ENCODE measurements at places on chromosomes 7 and 10. TPM values are rescaled to one million over a fixed set of nuclear protein-coding genes. Genes with fewer than 3 reads are reported as not detected.

- DNase-seq = no peak
These were observed 151.3 kb upstream of the SP4 start for GRCh38 chr7:21276471-21277035.

DNA sequence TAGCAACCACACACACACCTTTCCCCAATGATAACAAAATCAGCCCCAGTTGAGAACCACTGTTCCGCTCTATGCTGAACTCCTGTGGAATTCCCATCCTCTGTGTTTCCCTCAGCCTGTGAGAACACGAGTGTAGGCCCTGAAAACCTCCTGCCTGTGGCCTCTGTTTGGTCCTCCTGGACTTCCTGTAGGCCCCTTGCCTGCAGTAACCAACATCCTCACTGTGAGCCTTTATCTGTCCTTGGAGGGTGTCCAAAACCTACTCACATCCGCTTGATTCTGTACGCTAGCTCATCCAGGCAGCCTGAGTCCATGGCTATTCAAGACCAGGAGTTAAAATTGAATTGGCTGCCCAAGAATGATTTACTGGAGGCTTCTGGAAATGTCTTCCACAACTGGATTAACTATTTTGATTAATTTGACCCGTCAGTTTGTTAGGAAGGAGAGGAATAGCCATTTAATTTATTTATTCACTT is 149.8 kb downstream of the AKR1D1 start:
- DNase-seq = no peak

GRCh38 chr10:114479836-114480235 is 75.5 kb upstream of the AFAP1L2 start:
- no peak for DNase-seq

GRCh38 chr7:127034186-127034806 is 218.4 kb downstream of the GRM8 start:
- DNase-seq = no peak

- DNase-seq = no peak
These were observed 12.3 kb downstream of the HYCC1 start for GRCh38 chr7:23001610-23002009.

GRCh38 chr10:132302421-132303310 is 5.1 kb downstream of the STK32C start:
- peak; percentile 10 for DNase-seq

The WDFY4 gene
- polyA plus RNA-seq = 0.34 TPM

- DNase-seq = no peak
These were observed 129.5 kb downstream of the PLXNA4 start for GRCh38 chr7:132446666-132447278.

DNA sequence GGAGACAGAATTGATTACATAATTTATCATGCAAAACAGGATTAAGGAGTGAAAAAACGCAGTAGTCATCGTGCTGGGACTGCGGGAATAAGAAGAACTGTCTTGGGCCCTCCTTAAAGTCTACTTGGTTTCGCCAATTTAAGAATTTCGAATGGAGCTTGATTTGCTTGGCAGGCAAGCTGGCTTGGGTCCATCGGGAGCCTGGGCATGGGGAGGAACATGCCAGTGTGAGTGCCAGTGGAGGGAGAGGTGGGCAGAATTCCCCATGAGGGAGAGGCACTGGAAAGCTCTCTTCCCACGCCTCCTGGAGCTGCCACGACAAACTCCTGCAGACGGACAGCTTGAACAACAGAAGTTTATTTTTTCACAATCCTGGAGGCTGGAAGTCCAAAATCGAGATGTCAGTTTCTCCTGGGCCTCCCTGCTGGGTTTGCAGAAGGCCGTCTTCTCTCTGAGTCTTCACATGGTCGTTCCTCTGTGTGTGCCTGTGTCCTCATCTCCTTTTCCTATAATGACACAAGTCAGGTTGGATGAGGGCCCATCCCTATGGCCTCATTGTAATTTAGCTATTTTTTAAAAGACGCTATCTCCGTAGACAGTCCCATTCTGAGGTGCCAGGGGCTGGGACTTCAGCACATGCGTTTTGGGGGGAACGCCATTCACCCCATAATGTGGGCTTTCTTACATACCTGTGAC is 528.7 kb upstream of the DPP6 start:
- DNase-seq = no peak

- no peak for DNase-seq
These were observed 5.2 kb downstream of the LAT2 start for GRCh38 chr7:74214816-74215630.

The NANOS1 gene
- 2.2 TPM for polyA plus RNA-seq

DNA sequence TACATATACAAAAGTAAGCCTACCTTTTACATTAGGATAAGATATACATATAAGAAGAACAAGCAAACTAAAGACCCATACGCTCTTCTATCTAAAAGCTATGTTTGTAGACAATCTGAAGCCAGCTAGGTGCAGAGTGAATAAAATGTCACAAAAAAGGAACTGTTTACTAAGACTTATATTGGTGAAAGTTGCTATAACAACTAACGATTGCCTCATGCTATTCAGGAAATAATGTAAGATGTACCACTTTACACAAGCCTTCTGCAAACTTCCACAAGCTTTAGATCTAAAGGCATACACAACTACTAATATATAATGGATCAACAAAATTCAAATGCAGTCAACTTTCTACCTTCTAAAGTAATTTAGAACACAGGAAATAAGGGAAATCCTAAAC is 175.1 kb downstream of the SRPK2 start:
- no peak for DNase-seq

GRCh38 chr7:151438864-151439601 is 908 bp downstream of the CRYGN start:
- DNase-seq = no peak

GRCh38 chr7:84372712-84373111 is 178.1 kb upstream of the SEMA3A start:
- no peak for DNase-seq

The PNLIP gene
- polyA plus RNA-seq = 4,189 TPM

DNA sequence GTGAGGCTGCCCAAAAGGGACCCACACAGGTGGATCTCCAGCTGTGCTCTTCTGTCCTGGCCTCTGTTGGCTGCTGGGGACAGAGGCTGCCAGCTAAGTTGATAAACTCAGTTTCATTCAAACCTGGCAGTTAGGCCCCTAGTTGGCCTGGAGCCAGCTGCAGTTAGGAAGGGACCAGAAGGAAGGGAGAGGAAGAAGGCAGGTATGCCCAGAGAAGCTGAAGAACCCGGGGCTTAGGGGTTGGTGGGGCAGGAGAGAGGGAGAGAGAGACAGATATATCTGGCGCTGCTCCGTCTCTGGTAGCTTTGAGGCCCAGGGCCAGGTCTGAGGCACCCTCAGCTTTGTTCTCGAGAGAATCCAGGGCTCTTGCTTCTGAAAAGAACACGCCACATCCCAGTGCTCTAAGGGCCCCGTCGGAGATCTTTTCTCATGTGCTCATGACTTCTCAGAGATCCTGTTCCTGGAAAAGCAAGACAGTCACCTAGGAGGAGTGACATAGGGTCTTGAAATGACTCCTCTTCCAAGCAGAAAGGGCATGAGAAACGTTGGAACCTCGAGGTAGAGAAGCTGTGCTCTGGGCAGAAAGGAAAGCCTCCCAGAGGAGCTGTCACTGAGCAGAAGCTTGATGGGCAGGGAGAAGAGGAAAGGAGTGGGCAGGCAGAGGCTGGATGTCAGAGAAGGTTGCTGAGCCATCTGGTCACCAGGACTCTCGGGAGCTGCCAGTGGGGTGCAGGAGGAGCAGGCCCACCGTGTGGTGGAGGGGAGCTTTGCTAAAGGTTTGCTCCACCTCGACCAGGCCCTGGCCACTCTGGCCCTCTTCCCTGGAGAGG is 153.6 kb downstream of the ARHGAP21 start:
- DNase-seq = no peak

GRCh38 chr7:105336009-105336408 is 52.7 kb downstream of the SRPK2 start:
- no peak for DNase-seq

The ADCY1 gene
- polyA plus RNA-seq = 4.3 TPM

The GPR15LG gene
- 0.23 TPM for polyA plus RNA-seq

GRCh38 chr10:29203432-29203831 is 85.4 kb upstream of the LYZL1 start:
- no peak for DNase-seq

- no peak for DNase-seq
These were observed 357.2 kb downstream of the LRMDA start for GRCh38 chr10:75788394-75789205.

- DNase-seq = no peak
These were observed 577.8 kb downstream of the ETV1 start for GRCh38 chr7:13411636-13412035.

DNA sequence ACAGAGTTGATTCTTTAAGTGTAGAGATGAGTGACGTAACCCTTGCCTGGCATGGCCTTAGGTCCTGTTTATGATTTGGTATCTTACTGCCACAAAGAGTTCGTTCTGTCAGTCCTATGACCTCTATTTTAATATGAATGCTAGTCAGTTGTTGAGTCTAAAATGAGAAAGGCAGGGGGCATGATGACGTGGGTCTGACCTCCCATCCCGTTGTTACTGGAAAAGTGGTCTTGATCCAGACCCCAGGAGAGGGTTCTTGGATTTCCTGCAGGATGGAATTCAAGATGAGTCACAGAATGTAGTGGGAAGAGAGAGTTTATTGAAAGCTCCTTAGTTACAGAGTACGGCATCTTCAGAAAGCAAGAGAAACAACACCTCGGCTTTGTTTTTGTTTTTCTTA is 317.0 kb upstream of the COBL start:
- no peak for DNase-seq

DNA sequence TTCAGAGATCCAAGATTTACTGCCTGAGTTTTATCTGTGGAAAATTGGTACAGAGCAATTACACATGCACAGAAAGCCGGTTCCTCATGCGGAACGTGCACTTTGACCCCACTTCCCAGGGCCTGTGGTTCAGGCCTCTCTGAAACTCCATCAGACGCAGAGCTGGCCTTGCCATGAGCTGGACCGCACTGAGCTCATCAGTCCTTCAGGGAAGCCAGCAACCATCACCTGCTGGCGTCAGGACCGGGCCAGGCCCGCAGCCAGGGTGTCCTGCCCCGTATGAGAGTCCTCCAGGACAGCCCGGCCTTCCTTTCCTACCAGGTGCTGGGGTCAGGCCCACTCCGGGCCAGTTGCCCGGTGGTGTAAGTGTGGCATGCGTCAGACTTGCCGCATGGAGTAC is 446.5 kb upstream of the FOXK1 start:
- DNase-seq = no peak

The FAM25C gene
- polyA plus RNA-seq = not detected

- DNase-seq = no peak
These were observed 7.0 kb upstream of the RPEL1 start for GRCh38 chr10:103238506-103239252.

DNA sequence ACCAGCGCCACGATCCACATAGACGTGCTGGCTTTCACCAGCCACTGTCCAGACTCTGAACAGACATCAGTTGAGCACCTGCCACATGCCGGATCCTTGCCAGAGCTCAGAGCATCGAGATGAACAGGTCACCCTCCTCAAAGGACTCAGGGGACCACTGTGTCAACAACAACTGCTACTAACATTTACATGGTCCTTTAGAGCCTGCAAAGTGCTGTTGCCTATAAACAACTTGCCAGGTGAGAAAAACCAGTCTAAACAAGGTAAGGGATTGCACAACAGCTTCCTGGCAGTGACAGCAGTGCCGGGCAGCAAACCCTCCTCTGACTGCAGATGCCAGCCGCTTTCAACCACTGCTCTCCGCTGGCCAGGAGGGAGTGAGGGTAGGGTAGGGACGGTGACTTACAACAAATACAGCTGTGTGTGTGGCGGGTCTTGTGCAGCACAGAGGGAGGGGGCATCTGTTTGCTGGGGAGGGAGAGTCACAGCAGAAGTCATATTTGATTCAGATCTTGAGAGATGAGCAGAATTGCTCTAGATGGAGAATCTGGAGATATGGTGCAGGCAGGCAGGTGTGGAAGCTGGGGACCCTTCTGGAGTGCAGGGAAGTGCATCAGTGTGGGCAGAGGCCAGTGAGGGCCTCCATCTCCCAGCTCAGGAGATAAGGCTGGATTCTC is 32.8 kb upstream of the RHEB start:
- DNase-seq = peak; percentile 86

DNA sequence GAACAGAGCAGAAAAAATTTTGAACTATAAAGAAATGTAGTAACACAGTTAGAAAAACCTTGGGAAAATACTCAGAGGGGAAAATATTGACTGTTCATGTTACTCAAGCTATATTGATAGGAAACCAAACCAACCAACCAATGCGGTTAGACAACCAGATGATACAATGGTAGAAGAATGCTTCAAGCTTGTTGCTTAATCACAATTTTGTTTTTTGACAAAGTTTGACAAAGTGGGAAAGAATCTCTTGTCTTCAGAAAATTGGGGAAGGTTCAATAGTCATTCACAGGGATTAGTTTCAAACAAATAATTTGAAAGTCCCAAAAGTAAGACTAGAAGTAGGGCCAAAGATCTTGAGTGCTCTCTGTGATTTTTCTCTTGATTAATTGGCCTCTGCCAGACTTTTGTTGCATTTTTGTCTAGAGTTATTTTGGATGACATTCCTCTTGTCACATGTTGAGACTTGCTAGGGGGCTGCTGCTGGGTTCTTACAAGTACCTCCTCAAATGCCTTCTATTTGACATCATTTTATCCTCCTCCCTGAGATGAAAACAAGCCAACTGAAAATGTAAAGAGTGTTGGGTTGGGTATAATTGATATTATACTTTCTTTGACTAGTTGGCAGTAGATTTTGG is 233.1 kb upstream of the PHYHIPL start:
- no peak for DNase-seq

GRCh38 chr10:34628174-34628796 is 186.8 kb downstream of the PARD3 start:
- no peak for DNase-seq

The IRF5 gene
- polyA plus RNA-seq = 6.4 TPM

The PRKCQ gene
- 1.6 TPM for polyA plus RNA-seq

GRCh38 chr7:117951285-117951684 is 78.0 kb upstream of the CTTNBP2 start:
- no peak for DNase-seq

DNA sequence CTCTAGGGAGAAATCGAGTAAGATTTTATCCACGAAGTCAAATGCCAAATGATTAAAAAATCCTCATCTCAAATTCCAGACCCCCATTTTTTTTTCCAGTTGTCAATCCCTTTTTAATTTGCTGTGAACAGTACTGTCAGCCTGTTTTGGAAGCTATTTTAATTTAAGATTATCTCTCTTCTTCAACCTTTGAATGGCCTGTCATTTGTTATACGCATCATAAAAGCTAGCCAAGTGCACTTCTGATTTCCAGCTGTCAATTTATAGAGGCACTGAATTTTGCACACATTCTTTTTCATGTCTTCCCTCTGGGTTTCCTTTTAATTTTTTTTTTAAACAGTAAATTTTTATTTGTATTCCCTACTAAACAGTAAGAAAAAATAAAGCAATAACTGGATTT is 336.4 kb upstream of the HGF start:
- no peak for DNase-seq

GRCh38 chr10:50937230-50937907 is 51.9 kb upstream of the A1CF start:
- no peak for DNase-seq

DNA sequence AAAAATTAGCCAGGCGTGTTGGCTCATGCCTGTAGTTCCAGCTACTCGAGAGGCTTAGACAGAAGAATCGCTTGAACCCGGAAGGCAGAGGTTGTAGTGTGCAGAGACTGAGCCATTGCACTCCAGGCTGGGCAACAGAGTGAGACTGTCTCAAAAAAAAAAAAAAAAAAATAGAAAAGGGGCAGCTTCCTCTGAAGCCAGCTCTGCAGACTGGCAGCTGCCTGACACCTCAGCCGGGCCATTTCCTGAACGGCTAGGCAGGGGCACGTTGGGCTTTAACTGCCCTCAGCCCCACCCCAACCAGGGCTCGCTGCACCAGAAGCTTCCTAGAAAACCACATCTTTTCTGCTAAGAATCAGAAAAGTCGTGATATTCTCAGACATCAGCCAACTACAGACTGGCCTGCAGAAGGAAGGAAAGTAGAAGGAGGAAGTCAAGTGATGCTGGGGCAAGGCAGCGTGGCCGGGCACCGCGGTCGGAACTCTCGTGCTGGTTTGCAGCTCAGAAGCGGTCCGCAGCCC is 38.0 kb downstream of the PRKAG2 start:
- DNase-seq = peak; percentile 56

All from pancreas (tissue), 10 donors.